ENCODE measurements at places on chromosomes 5 and 9. TPM values are rescaled to one million over a fixed set of nuclear protein-coding genes. Genes with fewer than 3 reads are reported as not detected.

DNA sequence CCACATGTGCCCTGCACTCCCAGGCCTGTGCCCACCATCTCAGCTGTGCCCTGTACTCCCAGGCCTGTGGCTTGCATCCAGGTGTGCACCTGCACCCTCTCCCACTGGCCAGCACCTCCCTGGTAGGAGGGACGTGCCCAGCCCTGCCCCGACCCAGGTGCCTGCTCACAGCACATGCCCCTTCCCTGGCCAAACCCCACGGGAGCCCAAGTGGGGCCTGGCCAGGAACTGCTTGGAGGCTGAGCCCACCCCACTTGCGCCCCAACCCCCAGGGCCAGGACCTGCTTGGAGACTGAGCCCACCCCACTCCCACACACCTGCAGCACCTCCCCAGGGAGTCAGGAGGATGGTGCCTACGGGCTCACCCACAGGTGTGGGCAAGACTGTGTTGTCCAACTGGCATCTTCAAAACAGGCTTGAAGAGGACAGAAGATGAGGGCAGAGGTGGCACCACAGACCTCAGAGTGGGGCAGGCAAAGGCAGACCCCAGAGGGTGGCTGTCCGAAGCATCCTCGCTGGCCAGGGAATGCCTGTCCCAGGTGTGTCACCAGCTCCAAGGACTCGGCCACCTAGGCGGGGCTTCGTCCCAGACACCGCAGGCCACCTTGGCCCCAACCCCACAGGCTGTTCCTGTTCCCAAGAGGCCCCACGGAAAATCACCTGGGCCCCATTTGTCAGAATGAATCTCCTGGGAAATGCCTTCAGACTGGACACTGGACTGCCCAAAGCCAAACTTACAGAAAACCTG lies 10.8 kb downstream of the ZDHHC11B start:
- H3K27ac ChIP-seq: no peak overlapping the region
- H3K4me1 ChIP-seq: no peaks in the 10 kb centered on the region
- H3K36me3 ChIP-seq: no peaks in the 10 kb centered on the region
- no peak overlapping the region for H3K4me3 ChIP-seq
- no peak for DNase-seq

- DNase-seq: no peak
- no peak overlapping the region for H3K27ac ChIP-seq
- no peaks in the 10 kb centered on the region for H3K27me3 ChIP-seq
- no peaks in the 10 kb centered on the region for H3K4me1 ChIP-seq
Measured at GRCh38 chr5:56833325-56833724, 18.0 kb downstream of the MAP3K1 start.

The ARAP3 gene
- total RNA-seq: 6.2 TPM

The GFRA3 gene
- not detected for total RNA-seq

The REEP2 gene
- 8.5 TPM for total RNA-seq

Data from SJCRH30 (cell line).